Stimulated activated CD4-positive, alpha-beta T cell treated with anti-CD3 and anti-CD28 coated beads, Interleukin-2, amount 100 ng/mL, for 48 hours (primary cell): ENCODE measurements at places on chromosomes 6 and 20.

- DNase-seq, result no peak
These were observed 3.8 kb downstream of the GCM1 start for GRCh38 chr6:53144802-53145201.

- no peak for DNase-seq
These were observed 2.8 kb downstream of the RIOK1 start for GRCh38 chr6:7392402-7392801.

DNA sequence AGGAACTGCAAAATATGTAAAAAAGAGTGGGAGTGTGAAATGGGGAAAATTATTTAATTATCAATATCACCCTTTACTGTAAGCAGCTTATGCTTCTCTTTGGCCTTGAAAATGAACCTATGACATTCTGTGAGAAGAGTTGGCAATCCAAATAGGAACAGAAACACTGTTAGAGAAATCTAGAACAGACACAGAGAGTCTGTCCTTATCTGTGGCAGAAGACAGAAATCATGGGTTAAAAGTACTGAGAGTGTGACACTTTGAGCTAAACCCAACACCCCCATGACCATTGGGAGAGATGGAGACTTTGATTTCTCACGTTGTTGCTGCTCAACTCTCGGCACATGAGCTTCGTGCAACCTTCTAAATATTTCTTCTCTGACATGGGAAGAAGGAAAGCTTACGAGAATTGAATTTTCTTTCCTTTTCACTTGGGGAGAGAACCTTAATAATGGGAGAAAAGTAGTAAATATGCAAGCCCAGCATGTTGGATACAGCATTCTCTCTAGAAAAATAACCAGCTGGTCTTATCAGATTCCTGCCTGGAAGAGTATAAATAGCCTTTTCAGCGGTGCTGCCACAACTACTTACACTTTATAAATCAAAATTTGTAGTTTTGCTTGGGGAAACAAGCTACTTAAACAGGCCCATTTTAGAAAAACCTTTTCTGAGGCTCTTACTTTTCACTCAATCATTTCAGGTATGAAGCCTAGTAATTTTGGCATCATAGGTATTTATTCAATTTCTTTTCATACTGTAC lies 49.4 kb upstream of the NOX3 start:
- DNase-seq, result no peak

DNA sequence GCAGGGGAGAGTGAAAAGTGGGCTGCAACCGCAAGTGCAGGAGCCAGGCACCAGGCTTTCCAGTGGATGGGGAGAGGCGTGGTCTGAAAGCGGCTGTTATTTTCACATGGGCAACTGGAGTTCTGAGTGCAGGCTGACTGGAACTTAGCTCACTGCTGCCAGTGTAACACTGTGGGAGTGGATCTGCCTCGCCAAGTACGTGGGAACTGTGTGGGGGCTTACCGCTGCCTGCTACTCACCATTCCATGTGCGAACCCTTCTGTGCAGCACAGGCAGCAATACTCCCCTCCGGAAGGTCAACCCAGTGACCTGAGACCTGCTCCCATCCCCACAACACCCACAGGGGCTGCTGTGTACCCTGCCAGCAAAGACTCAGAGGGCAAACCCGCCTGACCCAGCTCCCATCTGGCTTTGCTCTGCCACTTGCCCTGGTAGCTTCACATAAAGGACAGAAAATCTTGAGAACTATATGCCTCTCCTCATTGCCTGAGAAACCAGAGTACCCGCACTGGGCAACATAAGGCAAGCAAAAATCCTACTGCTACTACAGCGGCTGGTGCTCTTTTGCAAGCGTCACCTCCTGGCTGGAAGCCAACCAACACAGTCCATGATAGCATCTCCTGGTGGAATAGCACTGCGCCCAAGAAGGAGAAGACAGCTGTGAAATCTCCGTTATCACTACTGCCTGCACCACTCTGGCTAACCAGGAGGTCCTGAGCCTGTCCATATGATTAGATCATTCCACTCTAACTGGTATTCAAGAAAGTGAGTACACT lies 54.4 kb upstream of the SIRPG start:
- DNase-seq, result no peak

DNA sequence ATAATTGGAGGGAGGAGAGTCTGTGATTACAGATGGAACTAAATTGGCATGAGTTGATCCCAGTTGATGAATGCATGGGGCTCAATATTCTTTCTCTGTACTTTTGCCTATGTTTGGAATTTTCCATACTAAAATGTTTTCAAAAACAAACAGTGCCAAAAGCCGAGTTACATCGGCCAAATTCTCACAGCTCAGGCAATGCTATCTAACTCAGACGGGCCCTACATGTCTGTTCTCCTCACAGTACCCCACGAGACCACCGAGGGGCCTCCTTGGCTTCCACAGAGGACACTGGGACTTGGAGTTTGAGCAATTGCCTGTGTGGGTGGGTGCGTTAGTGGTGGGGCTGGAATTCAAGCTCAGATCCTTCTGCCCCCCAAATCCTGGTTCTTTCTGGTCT lies 413.2 kb downstream of the CDH26 start:
- no peak for DNase-seq

DNA sequence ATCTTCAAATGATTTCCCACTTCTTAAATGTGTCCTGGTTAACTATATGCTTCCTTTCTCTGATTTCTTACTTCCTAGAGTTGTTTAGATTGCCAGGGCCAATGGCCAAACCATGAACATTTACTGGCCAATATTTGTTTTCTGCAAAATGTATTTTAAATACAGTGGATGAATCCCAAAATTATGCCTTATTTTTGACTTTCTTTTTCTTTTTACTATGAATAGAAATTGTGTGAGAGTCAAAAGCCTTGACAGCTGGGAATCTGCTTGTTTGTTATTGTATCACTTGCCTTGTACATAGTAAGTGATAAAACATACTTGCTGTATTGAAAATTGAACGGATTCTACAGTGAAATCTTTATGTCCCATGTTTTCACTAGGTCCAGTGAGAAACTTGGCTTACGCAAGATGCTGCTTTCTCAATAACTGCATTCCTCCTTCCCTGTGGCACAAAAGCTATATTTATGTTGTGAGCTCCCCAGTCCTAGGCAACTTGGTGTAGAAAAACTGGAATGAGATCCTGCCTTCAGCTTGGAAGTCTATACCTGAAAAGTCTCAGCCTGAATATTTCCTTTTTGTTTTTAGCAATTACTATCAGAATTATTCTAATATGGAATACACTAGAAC lies 295.2 kb downstream of the EPHA7 start:
- DNase-seq, result no peak

GRCh38 chr20:41748051-41748450 lies 129.9 kb upstream of the CHD6 start:
- no peak for DNase-seq

DNA sequence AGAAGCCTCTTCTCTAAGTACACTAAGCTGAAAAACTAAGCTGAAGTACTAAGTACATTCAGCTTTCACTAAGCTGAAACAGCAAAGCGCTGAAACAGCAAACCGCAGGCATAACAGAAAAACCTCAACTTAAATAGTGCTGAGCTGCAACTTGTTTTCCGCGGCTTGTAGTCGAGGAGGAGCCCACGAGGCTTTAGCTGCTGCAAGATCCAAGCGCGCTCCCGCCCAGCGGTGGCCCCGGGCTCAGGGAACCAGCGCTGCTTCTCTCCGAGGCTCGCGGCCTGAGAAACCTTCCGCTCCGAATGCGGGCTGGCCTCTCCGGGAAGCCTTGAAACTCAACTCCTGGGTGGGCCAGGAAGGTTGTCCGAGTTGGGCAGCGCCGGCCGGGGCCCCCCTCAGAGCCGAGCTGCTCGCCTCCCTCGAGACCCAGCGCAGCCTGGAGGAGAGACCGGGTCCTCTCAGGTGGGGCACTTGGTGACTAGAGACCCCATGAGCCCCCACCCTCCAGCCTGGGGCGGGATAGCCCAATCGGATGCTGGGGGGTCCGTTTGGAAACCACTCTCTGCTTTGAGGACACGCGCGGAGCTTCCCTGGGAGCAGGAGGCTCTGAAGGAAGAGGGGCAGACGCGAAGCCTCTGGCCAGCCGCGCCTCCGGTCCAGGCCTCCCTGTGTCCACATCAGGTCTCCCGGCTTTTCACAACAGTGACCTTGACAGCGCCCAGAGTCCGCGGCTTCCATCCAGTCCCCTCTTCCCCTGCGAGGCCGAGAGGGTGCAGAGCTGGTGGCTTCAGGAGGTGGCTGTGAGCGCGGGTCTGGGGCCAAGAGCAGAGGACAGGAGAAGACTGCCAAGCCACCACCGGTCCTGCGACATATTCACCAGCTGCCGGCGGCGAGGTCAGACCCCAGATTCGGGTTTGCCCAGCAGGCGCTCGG lies 38.1 kb upstream of the HLA-E start:
- DNase-seq, result no peak

DNA sequence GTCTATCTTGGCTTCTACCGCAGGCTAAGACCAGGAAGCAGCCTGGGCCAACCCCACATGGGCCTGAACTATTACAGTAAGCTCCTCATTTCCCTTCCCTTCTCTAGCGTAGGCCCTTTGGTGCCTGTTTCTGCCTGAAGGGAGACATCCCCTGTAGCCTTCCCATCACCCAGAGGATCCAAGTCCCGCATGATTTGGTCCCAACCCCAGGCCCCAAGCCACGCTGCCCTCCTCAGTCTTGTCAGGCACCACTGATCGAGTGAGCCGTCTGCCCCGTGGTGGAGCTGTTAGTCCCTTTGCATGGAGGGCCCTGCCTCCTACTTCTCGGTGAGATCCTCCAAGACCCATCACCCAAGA lies 46.4 kb downstream of the EBF4 start:
- DNase-seq, result no peak

GRCh38 chr20:25541676-25542075 lies 43.7 kb downstream of the NINL start:
- no peak for DNase-seq

DNA sequence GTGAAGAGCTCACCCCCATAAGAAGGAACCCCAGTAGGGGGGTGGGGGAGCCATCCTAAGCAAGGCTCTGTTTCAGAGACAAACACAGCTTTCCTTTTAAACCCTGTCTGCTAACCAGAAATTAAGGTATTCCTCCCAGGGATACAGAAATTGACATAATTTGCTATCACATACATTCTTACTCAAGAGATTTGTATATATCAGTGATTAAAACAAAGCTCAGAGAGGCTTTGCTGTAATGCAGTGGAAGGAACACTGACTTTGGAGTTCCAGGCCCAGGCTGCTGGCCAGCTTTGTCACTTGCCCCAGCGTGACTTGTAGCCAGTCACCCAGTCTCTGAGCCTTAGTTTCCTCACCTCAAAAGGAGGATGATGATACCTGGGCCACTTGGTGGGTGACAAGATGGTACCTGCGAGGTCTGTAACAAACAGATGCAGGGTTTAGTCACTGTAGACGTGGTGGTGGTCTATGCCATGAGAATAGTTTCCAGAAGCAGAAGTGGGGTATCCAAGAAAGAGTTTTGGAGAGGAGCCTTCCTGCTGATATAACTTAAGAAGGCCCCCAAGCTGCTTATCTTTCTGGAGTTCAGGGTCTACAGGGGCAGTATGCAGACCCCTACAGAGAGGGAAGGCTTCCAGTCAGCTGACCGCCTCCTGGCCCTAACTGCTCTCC lies 3.2 kb upstream of the FOXF2 start:
- no peak for DNase-seq

DNA sequence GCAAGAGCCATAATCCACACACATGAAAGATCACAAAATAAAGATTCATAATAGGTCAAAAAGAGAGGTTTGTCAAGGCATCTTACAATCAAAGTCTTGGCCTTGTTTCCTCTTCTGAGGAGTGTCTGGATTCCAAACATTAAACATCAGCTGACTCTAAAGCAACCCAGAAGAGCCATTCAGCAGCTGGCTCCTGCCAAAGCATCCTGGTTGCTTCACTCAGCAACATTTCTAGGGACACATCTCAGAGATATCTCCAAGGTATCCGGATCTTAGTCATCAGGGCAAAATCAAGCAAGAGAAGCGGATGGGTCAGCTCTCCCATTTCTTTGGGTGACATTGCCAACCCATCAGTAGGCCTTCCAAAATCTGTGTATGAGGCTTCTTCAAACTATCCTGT lies 139.6 kb downstream of the KIF6 start:
- no peak for DNase-seq

DNA sequence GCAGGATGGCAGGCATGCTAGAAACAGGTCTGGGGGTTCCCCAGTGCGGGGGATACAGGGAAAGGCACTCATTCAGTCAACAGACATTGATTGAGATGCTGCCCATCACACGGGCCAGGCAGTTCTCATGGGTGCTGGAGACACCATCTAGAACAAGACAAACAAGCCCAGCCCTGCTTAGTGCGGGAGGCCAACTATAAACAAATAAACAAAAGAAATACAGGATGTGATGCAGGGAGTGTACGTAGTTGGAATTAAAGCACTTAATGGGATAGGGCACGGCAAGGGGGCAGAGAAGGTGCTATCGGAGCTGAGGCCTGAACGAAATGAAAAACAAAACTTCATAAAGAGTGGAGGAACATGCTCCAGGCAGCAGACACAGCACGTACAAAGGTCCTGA lies 169.3 kb downstream of the PREX1 start:
- DNase-seq, result no peak

DNA sequence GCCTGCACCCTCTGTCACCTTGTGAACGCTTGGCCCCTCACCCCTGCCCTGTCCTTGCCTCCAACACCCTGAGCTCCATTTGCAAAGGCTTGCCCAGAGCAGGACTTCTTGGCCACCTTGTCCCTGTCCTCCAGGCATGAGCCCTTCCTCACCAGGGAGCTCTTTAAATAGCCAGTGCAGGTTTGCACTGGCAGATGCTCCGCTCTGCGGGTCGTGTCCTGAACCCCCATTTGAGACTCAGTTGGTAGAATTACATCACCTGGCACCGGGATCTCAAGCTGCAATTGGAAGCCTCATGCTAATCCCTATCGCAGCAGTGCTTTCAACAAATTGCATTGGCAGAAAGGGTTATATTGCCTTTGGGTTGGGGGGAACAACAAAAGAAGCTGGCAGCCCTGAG lies 85.9 kb downstream of the TRMT6 start:
- no peak for DNase-seq

- DNase-seq, result no peak
These were observed 1.1 kb downstream of the PPIL4 start for GRCh38 chr6:149544646-149545257.

DNA sequence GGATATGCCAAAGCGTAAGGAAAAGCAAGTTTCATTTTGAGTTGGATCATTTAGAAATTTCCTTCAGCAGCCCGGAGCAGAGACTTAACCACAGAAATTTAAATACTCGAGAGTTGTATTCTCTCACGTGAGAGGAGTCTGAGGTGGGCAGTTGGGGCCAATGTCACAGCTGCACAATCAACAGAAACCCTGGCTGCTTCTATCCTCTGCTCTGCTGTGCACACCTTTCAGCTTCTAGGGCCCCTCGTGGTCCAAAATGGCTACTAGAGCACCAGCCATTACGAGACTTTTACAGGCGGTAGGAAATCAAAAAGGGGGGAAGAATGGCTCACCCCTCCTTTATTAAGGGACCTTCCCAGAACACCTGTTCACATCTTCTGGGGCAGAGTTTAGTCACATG lies 153.9 kb downstream of the TAF4 start:
- no peak for DNase-seq

GRCh38 chr20:41480054-41480770 lies 113.6 kb upstream of the EMILIN3 start:
- no peak for DNase-seq

DNA sequence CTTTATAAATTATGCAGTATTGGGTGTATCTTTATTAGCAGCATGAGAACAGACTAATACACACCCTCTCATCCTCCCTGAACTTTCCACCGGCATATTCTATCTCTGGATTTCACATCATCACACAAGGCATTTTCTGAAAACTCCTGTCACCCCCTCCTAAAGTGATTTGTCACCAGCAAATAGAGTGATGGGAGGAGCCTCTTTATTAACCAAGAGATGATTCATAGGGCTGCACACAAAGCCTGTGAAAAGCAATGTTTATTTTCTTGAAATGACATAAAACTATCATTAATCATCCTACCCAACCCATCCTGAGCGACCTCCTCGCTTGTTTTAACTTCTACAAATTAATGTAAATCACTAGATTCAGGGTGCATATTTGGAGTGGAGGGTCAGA lies 394.7 kb upstream of the SULF2 start:
- DNase-seq, result no peak
